ENCODE measurements at places on chromosomes 7 and 10. TPM values are rescaled to one million over a fixed set of nuclear protein-coding genes. Genes with fewer than 3 reads are reported as not detected.

ALOX5 gene
- 7.5 TPM for total RNA-seq

WEE2 gene
- not detected for total RNA-seq

HTRA1 gene
- total RNA-seq: not detected

TMEM270 gene
- not detected for total RNA-seq

VPS37D gene
- 0.33 TPM for total RNA-seq

AP5Z1 gene
- 60.6 TPM for total RNA-seq

ARHGEF35 gene
- 6.2 TPM for total RNA-seq

LRGUK gene
- 0.15 TPM for total RNA-seq

CFAP70 gene
- total RNA-seq: 0.70 TPM

HOXA13 gene
- total RNA-seq: not detected

OR2A1 gene
- 0.05 TPM for total RNA-seq

PAX4 gene
- total RNA-seq: not detected

AKR1C8 gene
- 0.63 TPM for total RNA-seq

IKZF1 gene
- 404 TPM for total RNA-seq

PARD3 gene
- total RNA-seq: 0.15 TPM

PALD1 gene
- total RNA-seq: 0.08 TPM

ARPC1B gene
- 397 TPM for total RNA-seq

MRLN gene
- total RNA-seq: not detected

PMS2 gene
- 19.7 TPM for total RNA-seq

CDHR3 gene
- 1.2 TPM for total RNA-seq

GRM3 gene
- total RNA-seq: not detected

TMEM184A gene
- total RNA-seq: not detected

CNOT4 gene
- 21.9 TPM for total RNA-seq

PLXDC2 gene
- not detected for total RNA-seq

BUD23 gene
- 57.0 TPM for total RNA-seq

NPC1L1 gene
- not detected for total RNA-seq

SPDYE16 gene
- 0.25 TPM for total RNA-seq

LIPK gene
- not detected for total RNA-seq

TEX47 gene
- total RNA-seq: not detected

DNAJB12 gene
- total RNA-seq: 26.7 TPM

PILRA gene
- total RNA-seq: 1.5 TPM

GHRHR gene
- not detected for total RNA-seq

PRLHR gene
- total RNA-seq: not detected

PNLIPRP1 gene
- not detected for total RNA-seq

NUP205 gene
- 91.2 TPM for total RNA-seq

FFAR4 gene
- total RNA-seq: not detected

NPY4R2 gene
- not detected for total RNA-seq

PBLD gene
- 1.4 TPM for total RNA-seq

FAM107B gene
- 229 TPM for total RNA-seq

EPDR1 gene
- total RNA-seq: 0.35 TPM

NEUROG3 gene
- total RNA-seq: not detected

All from activated CD4-positive, alpha-beta memory T cell treated with anti-CD3 and anti-CD28 coated beads, Interleukin-2, amount 10 ng/mL, durations not matched to agents 7 days and 5 days (primary cell).